ENCODE measurements at places on chromosomes 1 and 21.

GRCh38 chr21:38258521-38259485 is 2.0 kb downstream of the KCNJ15 start:
- H3K36me3 ChIP-seq: no peaks in the 10 kb centered on the region
- DNase-seq: no peak

DNA sequence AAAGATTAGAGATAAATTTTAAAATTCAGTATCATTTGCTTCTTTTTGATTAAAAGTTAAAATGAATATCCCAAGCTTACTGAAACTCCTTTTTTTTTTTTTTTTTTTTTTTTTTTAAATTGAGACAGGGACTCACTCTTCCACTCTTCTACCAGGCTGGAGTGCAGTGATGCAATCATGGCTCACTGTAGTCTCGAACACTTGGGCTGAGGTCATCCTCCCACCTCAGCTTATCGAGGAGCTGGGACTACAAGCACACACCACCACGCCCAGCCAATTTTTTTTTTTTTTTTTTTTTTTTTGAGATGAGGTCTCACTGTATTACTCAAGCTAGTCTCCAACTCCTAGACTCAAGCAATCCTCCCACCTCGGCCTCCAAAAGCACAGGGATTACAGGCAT is 92.1 kb upstream of the RGS18 start:
- H3K27me3 ChIP-seq: no peaks in the 10 kb centered on the region
- H3K4me1 ChIP-seq: no peaks in the 10 kb centered on the region
- no peak overlapping the region for H3K27ac ChIP-seq

- no peaks in the 10 kb centered on the region for H3K36me3 ChIP-seq
- peaks cover 12% of the 10 kb centered on the region for H3K4me1 ChIP-seq
- peaks cover 26% of the 10 kb centered on the region for H3K27me3 ChIP-seq
- H3K4me3 ChIP-seq: no peak overlapping the region
- DNase-seq: peak; percentile 35
Measured at GRCh38 chr1:30684881-30685795, 38.2 kb downstream of the MATN1 start.

DNA sequence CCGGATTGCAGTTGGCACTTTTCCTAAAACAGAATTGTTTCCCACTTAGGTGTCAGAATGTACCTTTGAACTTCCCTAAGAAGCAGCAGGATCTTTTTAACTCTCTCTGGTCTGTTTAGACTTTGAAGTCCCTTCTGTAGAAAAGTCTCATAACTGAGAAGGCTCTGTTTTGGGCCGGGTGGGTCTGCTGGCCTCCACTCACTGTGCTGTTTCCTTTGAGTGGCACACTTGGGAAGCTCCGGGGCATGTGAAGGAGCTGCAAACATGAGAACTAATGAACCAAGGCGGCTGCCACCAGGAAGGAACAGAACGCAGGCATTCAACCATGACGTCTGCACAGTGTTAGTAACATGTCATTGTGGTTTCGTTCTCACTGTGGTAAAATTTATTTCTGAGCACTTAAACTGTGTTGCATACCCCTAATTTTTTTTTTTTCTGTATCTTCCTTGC is 19.5 kb upstream of the NCMAP start:
- H3K36me3 ChIP-seq: no peaks in the 10 kb centered on the region
- H3K27me3 ChIP-seq: no peaks in the 10 kb centered on the region
- peak overlapping the region; percentile 90 for H3K27ac ChIP-seq
- peaks cover 21% of the 10 kb centered on the region for H3K4me1 ChIP-seq

- no peaks in the 10 kb centered on the region for H3K4me1 ChIP-seq
- DNase-seq: no peak
- H3K27me3 ChIP-seq: no peaks in the 10 kb centered on the region
- no peak overlapping the region for H3K27ac ChIP-seq
Measured at GRCh38 chr1:108533351-108534083, 26.4 kb upstream of the EEIG2 start.
